Upper lobe of left lung (tissue), 6 donors: ENCODE measurements at places on chromosomes 6 and 20. TPM values are rescaled to one million over a fixed set of nuclear protein-coding genes. Genes with fewer than 3 reads are reported as not detected.

PTCRA gene
- 3.3 TPM for total RNA-seq

DNA sequence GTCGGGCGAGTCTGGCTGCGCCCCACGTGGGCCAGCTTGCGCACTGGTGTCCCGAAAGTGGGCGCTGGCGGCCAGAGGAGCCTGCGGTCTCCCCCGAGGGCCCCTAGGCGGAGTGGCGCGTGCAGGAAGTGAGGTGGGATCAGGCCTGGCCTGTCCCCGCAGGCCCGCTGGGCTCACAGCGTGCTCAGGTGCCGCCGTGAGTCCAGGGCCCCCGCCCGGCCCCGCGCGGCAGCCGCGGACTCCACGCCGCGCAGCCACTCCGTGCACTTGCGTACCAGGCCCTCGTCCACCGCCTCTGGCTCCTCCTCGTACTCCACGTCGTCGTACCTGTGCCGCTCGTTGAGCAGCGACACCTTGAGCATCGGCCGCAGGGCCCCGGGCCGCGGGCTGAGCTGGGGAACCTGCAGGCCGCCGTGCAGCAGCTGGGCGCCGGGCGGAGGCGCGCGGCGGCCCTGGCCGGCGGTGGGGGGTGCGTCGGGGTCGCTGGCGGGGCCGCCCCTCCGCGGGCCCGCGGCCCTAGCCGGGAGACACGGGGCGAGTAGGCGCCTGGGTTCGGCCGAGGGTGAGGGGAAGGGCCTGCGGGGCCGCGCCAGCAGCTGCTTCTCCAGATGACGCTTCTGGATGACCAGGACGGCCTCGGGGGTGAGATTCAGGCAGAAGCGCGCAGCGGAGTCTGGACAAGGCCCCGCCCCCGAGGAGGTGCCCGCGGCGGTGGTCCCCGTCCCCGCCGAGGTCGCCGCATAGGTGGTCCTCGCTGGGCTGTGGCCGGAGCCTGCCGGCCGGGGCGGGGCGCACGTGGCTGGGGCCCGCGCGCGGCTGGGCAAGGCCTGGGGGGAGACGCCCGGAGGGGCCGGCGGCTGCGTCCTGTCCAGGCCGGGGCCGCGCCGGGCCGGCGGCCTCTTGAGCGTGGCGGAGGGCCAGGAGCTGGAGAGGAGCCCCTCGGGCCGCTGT, 835 bp downstream of the PRR18 start:
- H3K27ac ChIP-seq = no peak overlapping the region
- H3K4me3 ChIP-seq = peak overlapping the region; percentile 16
- H3K4me1 ChIP-seq = peaks cover 22% of the 10 kb centered on the region
- H3K36me3 ChIP-seq = no peaks in the 10 kb centered on the region

MUC21 gene
- total RNA-seq = 2.1 TPM

GRCh38 chr6:52509281-52510212, 67.3 kb downstream of the TRAM2 start:
- peaks cover 22% of the 10 kb centered on the region for H3K36me3 ChIP-seq
- peaks cover 27% of the 10 kb centered on the region for H3K4me1 ChIP-seq
- H3K4me3 ChIP-seq = no peak overlapping the region
- no peak for DNase-seq
- H3K27ac ChIP-seq = no peak overlapping the region
- no peaks in the 10 kb centered on the region for H3K27me3 ChIP-seq

SMLR1 gene
- total RNA-seq = not detected

HTR1E gene
- not detected for total RNA-seq
